WERI-Rb-1 (cell line): ENCODE measurements at places on chromosomes 2 and 18.
A peak's percentile ranks its signal among the peaks of the same experiment; 100 is the strongest.

GRCh38 chr2:214031566-214031965, 379.3 kb upstream of the VWC2L start:
- no peak for DNase-seq

DNA sequence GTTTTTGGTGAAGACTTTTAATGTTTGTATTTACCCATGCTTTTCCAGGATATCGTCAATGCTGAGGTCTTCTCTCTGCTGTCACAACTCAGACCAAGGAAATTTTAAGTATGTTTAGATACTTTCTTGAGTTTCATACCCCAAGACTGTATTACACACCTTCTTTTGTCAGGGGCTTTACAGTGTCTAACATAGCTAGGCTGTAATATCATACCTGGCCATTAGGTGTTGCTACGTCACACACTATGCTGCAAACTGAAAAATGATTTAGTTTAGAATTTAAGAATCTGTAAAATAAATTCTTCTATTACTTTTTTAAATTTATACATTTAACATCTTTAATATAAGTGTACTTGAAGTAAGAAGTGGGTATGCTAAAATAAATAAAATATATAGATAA, 358.4 kb upstream of the NRP2 start:
- no peak for DNase-seq

DNA sequence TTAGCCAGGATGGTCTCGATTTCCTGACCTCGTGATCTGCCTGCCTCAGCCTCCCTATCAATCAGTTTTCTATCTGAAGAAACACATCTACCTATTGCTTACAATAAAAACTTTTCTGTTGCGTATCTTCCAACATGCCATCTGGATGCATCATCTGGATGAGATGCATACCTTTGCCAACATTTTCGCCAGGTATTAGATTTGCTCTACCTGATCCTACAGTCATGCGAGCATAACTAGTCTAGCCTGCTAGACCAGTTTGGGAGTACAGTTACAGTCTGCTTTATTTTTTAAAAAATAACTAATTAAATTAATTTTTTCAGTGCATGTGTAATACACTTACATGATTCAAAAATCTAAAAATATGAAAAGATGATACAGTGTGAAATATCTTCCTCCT, 334.0 kb upstream of the MEX3C start:
- DNase-seq: no peak

- DNase-seq: no peak
Measured at GRCh38 chr18:14940735-14941134, 192.8 kb downstream of the ANKRD30B start.

DNA sequence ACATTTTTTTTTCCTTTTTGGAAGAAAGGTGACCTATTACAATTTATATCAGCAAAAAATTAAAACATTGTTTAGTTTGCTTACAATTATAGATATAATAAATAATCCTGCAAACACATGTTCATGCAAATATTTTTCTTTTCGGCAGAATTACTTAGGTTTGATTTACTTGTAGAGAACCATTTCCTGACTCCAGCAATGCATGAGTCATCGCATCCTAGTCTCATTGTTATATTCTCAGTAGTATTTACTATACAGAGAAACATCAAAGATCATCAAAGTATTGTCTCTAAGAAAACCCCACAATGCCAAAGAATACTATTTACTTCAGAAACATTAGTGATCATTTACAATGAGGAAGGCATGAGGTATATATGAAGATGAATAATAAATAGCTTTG, 40.4 kb upstream of the MTIF2 start:
- DNase-seq: no peak

- no peak for DNase-seq
Measured at GRCh38 chr2:229887441-229887840, 34.4 kb downstream of the TRIP12 start.

DNA sequence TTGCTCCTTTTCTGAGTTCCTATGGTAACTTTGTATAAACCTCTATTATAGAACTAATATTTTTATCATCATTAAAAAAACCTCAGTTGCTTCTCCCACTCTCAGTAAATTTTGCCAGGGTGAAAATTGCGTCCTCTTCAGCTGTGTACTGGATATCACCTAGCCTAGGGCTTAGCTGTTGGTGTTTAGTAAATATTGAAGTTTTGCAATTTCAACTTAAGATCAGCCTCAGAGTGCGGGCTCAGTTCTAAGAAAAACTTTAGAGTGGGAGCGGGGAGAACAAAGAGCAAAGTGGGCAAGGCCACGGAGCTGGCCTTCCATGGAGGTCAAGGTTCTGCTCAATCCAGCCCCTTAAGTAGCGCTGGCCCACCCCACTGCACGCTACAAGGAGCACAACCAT, 488.3 kb upstream of the SPRED2 start:
- DNase-seq: no peak

DNA sequence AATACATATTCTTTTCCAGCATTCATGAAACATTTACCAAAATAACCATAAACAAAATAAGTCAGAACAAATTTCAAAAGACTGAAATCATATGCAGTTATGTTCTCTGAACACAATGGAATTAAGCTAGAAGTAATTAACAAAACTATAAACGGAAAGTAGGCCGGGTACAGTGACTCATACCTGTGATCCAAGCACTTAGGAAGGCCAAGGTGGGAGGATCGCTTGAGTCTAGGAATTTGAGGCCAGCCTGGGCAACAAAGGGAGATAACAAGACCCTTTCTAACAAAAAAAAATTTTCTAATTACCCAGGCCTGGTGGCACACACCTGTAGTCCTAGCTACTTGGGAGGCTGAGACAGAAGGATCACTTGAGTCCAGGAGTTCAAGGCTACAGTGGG, 14.9 kb downstream of the ATAD2B start:
- no peak for DNase-seq

- DNase-seq: peak; percentile 31
Measured at GRCh38 chr18:2847317-2848246, 776 bp downstream of the EMILIN2 start.

DNA sequence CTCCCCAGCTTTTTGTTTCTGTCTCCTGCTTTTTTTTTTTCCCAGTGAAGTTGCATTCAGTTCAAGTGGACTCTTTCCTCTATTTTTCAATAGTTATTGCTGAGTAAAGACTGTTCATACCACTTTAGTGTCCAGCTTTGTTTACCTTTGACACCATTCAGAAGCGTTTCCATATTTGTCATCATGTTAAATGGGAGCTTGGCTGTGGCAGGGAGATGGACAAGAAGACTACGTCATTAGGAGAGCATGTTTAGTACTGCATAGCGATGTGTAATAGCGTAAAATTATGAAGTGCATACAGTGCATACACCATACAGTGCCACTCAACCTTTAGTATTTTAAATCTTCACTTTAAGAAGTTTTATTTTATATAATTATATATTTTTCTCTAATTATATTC, 655.9 kb downstream of the DCC start:
- DNase-seq: no peak

- no peak for DNase-seq
Measured at GRCh38 chr2:129192841-129193253, 786.6 kb upstream of the RAB6C start.

GRCh38 chr2:191222952-191223351, 22.3 kb upstream of the MYO1B start:
- no peak for DNase-seq

- DNase-seq: no peak
Measured at GRCh38 chr2:168200930-168201583, 46.3 kb downstream of the STK39 start.

DNA sequence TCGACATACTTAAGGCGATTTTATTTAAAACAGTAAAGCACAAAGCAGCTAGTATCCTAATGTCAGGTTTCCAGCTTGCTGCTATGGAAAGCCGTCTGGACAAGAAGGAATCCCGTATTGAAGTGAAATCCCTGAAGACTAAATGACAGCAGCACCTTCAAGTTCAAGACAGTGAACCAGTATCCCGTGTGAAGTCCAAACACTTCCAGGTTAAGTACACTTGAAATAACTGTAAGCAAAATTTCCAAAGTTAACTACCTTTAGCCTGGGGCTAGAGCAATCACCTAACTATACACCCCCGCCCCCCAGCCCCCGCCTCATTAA, 1.2 kb downstream of the MBOAT2 start:
- no peak for DNase-seq

DNA sequence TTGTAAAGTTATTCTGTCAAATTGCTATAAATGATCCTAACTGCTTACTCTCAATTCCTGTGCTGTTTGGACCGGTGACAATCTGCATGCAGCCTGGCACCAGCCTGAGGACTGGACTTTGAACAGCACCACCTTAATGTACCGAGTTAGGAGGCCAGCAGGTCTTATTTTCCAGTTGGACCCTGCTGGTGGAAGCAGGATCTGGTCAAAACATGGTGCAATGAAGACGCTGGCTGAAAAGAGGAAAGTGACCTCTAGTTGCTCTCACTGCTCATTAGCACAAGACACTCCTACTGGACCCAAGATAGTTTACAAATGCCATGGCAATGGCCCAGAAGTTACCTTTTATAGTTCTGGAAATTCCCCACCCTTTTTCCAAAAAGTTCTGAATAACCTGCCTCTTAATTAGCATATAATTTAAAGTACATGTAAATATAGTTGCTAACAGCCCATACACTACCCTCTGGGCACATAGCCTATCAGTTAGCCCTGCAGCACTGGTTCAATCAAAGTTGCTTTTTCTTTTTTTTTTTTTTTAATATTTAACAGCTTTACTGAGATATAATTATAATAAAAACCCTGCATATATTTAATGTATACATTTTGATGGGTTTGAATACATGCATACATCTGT, 35.8 kb downstream of the RBKS start:
- no peak for DNase-seq

GRCh38 chr2:215423234-215423633, 12.6 kb downstream of the FN1 start:
- DNase-seq: no peak

GRCh38 chr2:128601298-128602037, 282.8 kb upstream of the HS6ST1 start:
- no peak for DNase-seq

- DNase-seq: no peak
Measured at GRCh38 chr2:106107509-106108131, 86.5 kb downstream of the UXS1 start.

GRCh38 chr18:4074647-4075046, 380.5 kb downstream of the DLGAP1 start:
- no peak for DNase-seq
